ENCODE measurements at places on chromosomes 6 and 20. TPM values are rescaled to one million over a fixed set of nuclear protein-coding genes. Genes with fewer than 3 reads are reported as not detected.
A peak's percentile ranks its signal among the peaks of the same experiment; 100 is the strongest.

- DNase-seq = no peak
Observed at GRCh38 chr6:24504287-24504648, 9.5 kb downstream of the ALDH5A1 start.

The SGK2 gene
- 0.48 TPM for total RNA-seq

- DNase-seq = peak; percentile 23
Observed at GRCh38 chr6:134436950-134437349, 119.0 kb upstream of the SGK1 start.

The DACT2 gene
- total RNA-seq = not detected

DNA sequence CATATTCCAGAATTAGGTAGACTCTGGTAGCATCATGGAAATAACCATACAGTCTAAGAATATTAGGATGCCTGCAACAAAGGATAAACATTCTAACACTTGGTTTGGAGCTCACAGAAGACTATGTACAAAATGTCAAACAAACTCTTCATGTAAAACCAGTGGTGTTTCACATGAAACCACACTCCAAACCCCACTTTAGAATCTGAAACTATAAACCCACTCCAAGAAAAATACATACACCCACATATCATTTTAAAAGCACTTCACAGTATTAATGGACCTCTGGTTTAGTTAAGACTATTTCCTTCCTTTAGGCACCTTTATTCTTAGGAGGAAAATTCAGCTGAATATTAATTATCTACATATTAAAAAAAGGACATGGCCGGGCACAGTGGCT, 10.5 kb downstream of the AURKA start:
- no peak for DNase-seq

GRCh38 chr6:121237859-121238258, 96.4 kb downstream of the TBC1D32 start:
- DNase-seq = no peak

- no peak for DNase-seq
Observed at GRCh38 chr6:96017070-96017359, 1.2 kb downstream of the FUT9 start.

The SLA2 gene
- 5.0 TPM for total RNA-seq

- no peak for DNase-seq
Observed at GRCh38 chr20:43752051-43752360, 25.2 kb upstream of the GTSF1L start.

- no peak for DNase-seq
Observed at GRCh38 chr6:138654715-138655634, 118.6 kb upstream of the CCDC28A start.

DNA sequence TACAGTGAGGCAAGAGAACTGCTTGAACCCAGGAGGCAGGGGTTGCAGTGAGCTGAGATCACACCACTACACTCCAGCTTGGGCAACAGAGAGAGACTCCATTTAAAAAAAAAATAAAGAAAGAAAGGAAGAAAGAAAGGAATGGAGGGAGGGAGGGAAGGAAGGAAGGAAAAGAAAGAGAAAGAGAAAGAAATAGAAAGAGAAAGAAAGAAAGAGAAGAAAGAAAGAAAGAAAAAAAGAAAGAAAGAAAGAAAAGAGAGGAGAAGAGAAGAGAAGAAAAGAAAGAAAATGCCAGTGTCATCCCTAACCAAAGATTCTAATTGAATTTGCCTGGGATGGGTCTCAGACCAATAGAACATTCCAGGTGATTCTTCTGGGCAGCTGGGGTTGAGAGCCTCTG, 4.2 kb downstream of the TGM3 start:
- no peak for DNase-seq

DNA sequence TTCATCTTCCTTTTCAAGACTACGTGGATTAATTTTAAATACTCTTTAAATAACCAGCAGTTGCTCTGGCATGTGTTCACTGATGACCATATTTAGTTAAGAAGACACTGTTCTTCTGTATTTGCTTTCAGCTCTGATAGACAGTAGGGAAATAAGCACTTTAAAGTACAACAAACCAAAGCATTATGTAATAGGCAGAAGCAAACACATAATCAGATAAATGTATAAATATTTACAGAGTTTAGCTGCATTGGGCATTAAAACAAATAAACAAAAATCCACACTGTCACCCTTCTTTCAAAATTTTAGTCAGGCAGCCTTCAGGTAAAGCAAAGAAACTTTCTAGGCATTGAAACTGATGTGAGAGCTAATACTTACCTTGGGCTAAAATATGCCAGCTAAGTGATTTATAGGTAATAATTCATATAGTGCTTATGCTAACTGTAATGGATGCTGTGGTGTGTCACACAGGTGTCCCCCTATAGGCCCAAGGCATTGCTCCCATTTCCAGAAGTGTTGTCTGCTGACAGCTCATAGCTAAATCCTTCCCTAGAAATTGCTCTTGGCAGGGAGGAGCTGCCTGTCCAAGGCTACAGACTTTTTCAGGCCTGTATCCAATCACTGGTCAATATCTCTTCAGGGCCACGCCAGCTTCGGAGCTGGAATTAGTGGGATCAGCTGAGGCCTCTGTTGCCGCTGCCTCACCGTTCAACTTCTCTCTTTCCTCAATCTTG, 111.5 kb upstream of the CITED2 start:
- DNase-seq = no peak

The DPPA5 gene
- not detected for total RNA-seq

The SULF2 gene
- total RNA-seq = not detected

DNA sequence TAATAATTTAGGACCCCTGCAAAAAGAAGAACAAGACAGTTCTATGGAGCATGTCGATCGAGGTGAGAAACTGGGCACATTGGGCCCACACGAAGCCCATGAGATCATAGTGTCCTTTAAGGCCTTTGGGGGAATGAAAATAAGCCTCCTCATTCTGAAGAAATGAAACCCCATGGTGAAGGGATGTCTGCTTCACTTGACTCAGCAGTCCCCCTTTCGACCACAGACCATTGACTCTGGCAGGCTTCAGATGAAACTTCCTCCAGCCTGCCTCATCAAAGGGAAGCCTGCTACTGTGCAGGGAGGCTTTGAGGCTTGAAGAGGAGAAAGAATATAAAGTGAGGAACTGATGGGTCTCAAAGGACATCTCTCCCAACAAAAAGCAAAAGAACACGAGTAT, 144.2 kb upstream of the FBXL4 start:
- peak; percentile 49 for DNase-seq

DNA sequence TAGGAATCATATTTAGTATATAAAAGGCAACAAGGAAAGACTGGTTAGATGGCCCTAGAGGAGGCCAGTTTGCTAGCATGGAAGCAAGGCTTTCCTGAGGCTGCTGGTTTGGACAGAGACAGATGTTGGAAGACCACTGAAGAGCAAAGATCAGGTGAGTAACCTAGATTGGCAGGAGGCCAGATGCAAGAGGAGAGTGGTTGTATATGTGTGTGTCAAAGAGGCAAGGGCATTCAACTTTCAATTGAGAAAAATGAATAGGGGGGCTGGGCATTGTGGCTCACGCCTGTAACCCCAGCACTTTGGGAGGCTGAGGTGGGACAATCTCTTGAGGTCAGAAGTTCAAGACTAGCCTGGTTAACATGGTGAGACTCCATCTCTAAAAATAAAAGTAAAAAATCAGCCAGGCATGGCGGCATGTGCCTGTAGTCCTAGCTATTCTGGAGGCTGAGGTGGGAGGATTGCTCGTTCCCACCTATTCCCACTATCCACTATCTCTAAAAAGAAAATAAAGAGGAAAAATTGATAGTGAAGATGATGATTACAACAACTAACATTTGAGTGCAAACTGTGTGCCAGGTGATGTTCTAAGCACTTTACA, 79.8 kb downstream of the PRDM1 start:
- DNase-seq = no peak

GRCh38 chr6:169251371-169251802, 2.3 kb downstream of the THBS2 start:
- no peak for DNase-seq

The ZBTB22 gene
- total RNA-seq = 14.1 TPM
